Kidney glomerular epithelial cell (primary cell): ENCODE measurements at places on chromosomes 12 and 14.

DNA sequence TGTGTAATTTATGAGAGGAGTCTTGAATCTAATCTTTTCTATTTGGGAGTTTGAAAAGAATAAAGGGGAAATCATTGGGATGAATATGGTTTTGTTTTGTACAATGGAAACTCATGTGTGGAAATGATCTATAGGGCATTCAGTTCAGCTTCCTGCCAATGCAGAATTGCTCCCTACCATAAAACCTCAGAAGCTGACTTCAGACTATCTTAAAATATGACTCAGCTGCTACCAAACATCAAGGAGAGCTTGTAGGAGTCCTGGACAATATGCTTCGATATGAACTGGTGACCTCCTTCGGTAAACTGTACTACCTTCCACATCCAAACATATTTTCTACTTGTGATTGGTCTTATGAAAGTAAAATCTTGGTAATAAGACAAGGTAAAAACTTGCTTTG is 160.6 kb downstream of the CAPZA3 start:
- no peak for DNase-seq

DNA sequence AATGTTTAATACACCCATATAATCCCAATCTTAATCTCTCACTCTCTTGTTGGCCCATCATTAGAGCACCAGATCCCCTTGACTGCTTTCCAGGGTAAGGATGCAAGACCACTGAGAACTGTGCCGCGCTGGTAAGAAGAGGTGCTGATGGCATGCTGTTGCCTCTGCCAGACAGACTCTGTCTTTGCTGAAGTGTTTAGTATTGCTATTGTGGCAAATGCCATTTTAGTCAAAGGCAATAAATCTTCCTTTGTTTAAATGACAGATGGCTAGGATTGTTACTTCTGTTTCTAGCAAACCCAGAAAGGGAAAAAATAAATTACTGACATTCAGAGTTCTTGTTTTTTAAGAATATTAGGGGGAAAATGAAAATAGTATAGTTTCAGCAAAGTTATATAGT is 152.3 kb downstream of the MON2 start:
- DNase-seq: no peak

- peak; percentile 67 for DNase-seq
These were observed 194.9 kb upstream of the RMST start for GRCh38 chr12:97267594-97268202.

DNA sequence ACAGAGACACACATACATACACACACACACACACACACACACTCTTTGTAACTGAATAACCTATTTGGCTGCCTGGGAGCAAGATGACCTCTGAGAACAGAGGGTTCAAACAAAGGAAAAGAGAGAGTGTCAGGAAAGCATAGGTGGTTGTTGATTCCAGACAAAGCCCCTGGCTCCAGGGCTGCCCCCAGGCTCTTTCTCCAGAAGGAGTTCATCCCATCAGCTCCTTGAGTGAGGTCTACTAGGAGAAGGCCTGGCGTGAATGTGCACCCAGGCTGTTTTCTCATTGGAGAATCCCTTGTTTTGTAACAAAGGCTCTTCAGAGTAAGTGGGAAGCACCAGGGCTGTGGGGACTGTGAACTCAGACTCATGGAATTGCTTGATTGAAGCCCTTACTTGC is 151.9 kb downstream of the EMP1 start:
- DNase-seq: no peak

DNA sequence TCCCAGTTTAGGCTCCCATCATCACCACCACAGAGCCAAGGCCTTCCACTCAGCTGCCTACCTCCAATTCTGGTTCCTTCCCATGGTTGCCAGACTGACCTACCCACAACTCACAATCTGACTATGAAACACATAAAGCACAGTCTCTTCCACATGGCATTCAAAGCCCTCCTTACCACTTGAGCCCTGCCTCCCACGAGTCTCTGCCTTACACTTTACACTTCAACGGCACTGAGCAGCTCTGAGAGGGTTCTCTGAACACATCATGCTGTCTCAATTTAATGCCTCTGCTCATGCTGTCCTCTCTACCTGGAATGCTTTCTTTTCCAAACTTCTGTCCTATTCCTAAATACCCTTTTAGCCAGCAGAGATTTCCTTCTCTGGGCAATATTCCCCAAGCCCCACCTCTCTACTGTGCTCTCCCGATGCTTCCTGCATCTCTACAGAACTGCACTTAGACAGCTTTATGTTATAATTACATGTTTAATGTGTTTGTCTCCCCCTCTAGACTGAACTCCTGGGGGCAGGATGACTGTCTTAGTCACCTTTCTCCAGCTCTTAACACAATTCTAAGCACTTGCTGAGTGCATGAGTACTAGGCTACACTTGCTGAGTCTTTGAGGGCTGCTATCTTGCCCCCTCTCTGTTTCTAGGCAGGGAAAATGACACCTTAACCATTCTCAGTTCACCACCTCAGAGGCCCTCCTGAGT is 23.5 kb downstream of the FMNL3 start:
- DNase-seq: no peak
